ENCODE measurements at places on chromosomes 2 and 18. TPM values are rescaled to one million over a fixed set of nuclear protein-coding genes. Genes with fewer than 3 reads are reported as not detected.

- DNase-seq, result no peak
Measured at GRCh38 chr18:58605027-58606020, 23.6 kb downstream of the ALPK2 start.

DNA sequence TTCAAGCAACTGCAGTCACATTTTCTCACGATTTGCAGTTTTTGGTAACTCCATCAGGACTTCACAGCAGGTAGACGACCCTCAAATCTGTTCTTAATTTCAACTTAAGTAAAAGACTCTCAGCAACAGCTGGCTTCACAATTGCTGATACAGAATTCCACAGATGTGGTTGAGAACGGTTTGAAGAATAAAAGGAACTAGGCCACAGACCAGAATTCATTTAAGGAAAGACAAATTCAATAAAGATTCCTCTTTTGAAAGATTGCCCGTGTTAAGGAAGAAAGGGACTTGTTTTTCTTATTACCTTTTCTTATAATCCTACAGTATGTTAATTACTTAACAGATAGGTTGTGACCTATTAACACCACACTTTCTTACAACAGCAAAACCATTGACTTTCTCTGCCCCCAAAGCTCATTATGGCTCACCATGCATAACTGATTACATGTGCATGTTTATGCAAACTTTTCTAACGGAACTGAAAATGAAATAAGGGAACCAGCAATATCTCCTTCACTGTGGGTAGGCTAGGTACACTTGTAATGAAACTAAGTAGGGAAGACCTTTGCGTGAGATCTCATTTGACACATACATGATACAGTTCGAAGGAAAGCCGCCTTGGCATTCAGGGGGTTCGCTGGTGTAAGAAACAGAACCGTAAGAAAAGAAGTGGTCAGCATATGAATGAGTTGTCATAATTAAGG is 4.7 kb upstream of the ZNF516 start:
- DNase-seq, result no peak

GRCh38 chr2:10297959-10298531 is 4.7 kb upstream of the HPCAL1 start:
- peak; percentile 86 for DNase-seq

- no peak for DNase-seq
Measured at GRCh38 chr2:219056896-219057708, 3.6 kb downstream of the IHH start.

DNA sequence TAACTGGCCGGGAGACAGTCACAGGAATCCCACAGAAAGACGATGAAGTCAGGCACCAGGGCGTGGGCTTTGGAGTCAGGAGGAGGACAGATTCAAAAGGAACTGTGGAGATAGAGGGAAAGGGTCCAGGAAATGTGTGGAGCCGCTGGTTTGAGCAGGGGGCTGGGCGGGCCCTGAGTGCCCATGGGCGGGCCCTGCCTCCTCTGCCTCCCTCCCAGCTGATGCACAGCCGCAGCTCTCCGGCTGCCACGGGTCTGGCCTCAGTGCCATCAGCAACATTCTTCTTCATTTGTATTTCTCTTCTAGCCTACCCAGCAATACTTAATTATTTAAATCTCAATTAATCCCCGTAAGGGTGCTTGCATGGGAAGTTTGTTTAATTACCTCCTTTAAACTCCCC is 432.3 kb downstream of the NBAS start:
- no peak for DNase-seq

- DNase-seq, result no peak
Measured at GRCh38 chr2:12700989-12701388, 15.7 kb upstream of the TRIB2 start.

GRCh38 chr2:175976391-175977157 is 25.5 kb downstream of the LNPK start:
- no peak for DNase-seq

- no peak for DNase-seq
Measured at GRCh38 chr18:61935362-61935761, 42.6 kb upstream of the RNF152 start.

DNA sequence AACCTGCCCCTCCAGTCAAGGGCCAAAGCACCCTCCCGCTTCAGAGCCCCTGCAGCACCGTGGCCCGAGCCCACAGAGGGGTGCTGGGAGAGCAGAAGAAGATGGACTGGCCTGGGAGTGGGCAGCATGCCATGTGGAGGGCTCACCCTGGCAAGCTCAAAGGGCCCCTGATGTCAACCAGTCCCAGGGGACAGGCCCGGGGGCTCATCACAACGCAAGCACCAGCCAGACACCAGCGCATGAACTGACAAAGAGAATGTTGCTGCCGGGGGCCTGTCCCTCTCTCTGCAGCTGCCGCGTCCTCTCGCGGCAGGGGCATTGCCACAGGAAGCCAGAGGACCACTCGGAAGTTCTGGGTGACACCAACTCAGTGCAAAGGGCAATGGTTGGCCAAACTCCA is 30.3 kb upstream of the BIN1 start:
- no peak for DNase-seq

GRCh38 chr2:215420471-215420935 is 15.4 kb downstream of the FN1 start:
- no peak for DNase-seq

DNA sequence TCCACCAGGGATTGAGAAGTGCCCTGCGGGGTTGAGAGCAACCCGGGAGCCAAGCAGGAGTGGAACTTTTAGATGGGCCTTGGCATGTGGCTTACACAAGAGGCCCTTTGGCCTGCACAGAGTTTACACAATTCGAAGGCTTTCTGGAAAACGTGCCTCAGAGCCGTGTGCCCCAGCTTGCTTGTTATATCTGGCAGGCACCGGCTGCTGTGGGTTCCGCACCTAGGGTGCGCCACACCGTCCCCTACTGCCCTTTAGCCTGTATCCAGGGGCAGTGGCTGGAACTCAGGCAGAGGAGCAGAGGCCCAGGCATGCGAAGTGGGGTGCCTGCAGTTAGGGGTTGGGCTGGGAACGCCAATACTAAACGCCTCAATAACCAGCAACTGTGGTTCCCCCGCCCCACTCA is 32.9 kb upstream of the EDAR start:
- no peak for DNase-seq

LNPK gene
- polyA plus RNA-seq, result 6.8 TPM

CCDC141 gene
- polyA plus RNA-seq, result under 0.01 TPM

CD302 gene
- polyA plus RNA-seq, result 17.4 TPM

GNAL gene
- 0.60 TPM for polyA plus RNA-seq

TMEM185B gene
- 1.8 TPM for polyA plus RNA-seq
